ENCODE measurements at places on chromosomes 6 and 20.

DNA sequence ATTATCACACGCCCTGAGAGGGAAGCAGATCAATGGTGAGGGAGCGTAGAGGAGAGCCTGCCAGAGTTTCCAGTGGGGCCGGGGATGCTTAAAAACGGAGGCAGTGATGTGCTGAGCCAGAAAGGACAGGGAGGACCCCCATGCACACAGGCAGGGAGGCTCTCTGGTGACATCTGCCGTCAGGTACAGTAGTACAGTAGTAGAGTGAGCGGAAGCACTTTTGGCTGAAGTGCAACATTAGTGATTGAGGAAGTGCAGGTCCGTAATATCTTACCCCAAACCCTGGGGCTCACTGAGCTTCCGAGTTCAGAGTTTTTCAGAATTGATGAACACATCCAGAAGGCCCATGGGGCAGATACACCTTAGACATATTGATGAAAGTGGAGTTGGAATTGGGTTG lies 42.1 kb downstream of the GFRA4 start:
- no peak for DNase-seq

DNA sequence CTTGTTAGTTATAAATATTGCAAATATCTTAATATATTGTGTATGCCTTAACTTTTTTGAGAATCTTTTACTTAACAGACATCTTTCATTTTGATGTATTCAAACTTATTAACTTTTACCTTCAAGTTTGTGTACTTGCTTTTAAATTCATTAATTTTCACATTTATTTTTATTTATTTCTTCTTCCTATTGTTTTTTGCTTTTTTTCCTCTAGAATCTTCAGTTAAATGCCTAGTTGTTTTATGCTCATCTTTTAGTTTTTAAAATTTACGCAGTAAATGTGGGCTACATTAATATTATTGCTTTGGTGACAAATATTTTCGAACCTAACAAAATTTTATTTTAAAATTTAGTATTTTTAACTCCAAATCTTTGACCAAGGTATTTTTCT lies 89.0 kb downstream of the TNFAIP3 start:
- DNase-seq = no peak

GRCh38 chr20:20677186-20677585 lies 35.3 kb downstream of the RALGAPA2 start:
- DNase-seq = no peak

DNA sequence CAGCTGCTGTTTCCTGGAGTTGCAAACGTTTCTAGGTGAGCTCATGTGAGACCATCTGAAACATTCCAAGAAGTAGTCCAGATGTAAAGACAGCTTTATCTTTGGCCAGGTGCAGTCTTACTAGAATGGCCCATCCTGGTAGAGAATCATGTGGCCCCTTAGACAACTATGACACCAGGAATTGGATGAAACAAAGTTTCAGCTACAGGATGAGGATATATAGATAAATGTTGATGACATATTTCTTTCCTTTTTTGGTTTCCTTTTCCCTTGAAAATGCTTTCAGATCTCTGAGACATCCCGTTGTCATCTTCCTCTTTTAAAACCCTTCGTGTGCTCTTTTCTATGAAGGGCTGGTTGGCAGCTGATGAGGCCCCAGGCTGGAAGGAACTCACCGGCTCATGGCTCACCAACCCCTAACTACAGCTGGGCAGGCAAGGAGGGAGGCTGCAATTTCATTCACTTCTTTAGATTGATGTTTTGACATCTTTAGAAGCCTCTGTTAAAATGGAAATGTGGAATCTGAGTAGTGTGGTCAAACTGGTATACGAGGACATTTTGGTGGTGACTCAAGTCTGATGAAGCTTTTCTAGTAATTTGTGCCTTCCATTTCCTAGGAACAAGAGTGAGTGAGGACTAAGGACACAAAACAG lies 167.9 kb upstream of the TNFAIP3 start:
- no peak for DNase-seq

- DNase-seq = no peak
Observed at GRCh38 chr6:91970700-91971099, 1383.8 kb upstream of the MAP3K7 start.

- no peak for DNase-seq
Observed at GRCh38 chr20:64171211-64171610, 7.0 kb downstream of the MYT1 start.

DNA sequence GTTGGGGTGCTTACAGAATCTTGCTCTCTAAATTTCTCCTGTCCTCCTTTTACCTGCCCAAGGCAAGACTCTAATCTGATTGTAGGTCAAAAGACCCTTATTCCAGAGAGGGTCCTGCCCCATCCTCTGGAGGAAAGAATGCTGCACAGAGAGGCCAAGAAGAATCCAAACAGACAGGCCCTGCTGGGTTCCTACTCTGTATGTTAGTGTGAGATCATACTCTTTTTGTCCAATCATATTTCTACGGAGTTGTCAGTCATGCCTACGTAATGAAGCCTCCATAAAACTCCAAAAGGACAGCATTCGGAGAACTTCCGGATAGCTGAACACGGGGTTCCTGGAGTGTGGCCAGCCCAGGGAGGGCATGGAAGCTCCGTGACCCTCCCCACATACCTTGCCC lies 50.5 kb downstream of the VEGFA start:
- no peak for DNase-seq

DNA sequence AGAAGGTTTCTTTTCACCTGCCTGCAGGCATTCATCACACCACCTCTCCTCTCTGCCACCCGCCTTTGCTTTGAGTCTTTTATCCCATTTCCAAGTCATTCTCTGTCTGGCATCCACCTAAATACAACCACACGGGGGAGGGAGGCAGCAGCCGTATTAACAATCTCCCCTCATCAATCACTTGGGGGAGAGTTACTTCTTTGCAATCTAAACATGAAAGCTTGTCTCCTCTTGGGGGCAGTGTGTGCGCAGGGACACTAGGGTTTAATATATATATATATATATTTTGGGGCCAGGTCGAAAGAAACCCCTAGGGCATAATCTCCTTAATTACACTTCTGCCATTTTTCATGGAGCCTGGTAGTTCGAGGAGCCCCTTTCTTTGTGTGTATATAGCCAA lies 214.5 kb downstream of the TSHZ2 start:
- no peak for DNase-seq

DNA sequence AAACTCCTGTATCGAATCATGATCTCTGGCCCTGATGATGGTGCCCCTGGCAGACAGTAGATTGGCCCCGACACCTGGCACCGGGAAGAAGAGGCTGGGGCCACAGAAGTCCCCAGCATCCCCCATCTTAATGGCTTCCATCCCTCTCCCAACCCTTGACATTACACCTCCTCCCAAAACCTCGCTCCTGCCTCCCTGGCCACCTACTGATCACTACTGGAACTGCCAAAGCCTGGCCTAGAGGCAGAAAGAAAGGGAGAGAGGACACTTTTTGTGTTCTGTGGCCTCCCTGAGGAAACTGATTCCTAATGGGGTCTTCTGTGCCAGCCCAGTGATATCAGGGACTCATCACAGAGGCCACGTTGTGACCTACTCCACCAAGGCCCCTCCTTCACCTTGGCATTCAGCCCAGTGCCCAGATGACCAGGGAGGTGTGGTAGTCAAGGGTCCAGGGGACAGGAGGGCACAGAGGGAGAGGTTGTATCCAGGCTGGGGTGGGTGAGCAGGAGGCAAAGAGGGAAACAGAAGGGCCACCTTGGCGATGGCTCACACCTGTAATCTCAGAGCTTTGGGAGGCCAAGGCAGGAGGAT lies 6.1 kb downstream of the C20orf173 start:
- DNase-seq = no peak

DNA sequence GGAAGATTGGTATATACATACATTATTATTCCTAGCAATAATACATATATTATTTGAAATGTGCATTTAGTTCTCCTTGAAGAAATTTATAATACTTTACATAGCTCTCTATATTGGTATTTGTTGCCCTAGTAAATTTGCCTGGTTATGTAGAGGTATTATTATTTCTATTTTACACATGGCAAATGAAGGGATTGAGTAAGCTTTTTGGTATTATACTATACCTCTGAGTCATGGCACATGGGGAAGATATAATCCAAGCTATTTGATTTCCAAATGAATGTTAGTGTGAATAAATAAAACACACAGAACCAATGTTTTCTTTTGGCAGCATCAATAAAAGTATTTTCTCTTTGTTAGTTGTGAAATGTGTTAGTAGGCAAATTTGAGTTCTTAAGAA lies 409.6 kb upstream of the SLC35B3 start:
- no peak for DNase-seq

DNA sequence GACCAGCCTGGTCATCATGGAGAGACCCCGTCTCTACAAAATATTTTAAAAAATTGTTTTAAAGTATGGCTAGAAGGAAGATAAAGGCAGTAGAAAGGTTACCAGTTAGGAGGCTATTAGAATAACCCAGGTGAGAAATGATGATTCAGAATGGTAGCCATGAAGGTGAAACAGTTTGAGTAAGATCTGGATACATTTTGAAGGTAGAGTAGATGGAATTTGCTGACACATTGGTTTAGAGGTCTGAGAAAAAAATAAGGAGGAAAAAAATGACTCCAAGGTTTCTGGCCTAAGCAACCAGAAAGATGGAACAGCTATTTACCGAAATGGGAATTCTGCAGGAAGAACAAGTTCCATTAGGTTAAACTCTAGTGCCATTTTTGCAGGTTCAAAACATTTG lies 167.9 kb upstream of the TAB2 start:
- DNase-seq = no peak

GRCh38 chr6:160955508-160956295 lies 35.9 kb upstream of the MAP3K4 start:
- no peak for DNase-seq

DNA sequence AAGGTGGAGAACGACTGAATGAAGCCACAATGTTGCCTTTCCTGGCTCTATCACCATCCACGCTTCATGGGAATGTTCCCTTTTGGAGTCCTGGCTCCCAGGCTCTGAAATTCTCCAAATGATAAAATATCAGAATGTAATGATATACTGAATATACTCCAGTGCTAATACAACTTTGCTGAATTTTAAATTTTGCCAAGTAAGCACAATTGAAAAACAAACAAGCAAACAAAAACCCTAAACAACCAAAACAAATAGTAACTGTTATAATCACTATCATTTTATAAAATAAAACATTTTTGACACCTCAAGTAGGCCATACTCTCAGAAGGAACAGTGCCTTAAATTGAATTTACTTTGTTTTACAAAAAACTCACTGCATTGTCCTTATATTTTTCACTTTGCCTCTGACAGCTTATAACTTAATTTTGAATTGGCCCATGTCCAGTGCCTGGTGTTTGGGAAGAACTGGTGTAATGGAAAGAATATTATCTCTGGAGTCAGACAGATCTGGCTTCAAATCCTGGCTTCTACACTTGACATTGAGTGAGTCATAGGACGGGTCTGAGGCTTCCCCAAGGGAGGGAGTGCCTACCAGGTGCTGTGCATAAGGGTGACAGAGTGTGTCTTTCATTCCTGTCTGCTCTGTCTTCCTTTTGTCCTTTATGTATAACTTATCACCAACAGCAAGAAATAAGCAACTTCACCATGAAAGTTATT lies 698.3 kb downstream of the EPM2A start:
- no peak for DNase-seq

DNA sequence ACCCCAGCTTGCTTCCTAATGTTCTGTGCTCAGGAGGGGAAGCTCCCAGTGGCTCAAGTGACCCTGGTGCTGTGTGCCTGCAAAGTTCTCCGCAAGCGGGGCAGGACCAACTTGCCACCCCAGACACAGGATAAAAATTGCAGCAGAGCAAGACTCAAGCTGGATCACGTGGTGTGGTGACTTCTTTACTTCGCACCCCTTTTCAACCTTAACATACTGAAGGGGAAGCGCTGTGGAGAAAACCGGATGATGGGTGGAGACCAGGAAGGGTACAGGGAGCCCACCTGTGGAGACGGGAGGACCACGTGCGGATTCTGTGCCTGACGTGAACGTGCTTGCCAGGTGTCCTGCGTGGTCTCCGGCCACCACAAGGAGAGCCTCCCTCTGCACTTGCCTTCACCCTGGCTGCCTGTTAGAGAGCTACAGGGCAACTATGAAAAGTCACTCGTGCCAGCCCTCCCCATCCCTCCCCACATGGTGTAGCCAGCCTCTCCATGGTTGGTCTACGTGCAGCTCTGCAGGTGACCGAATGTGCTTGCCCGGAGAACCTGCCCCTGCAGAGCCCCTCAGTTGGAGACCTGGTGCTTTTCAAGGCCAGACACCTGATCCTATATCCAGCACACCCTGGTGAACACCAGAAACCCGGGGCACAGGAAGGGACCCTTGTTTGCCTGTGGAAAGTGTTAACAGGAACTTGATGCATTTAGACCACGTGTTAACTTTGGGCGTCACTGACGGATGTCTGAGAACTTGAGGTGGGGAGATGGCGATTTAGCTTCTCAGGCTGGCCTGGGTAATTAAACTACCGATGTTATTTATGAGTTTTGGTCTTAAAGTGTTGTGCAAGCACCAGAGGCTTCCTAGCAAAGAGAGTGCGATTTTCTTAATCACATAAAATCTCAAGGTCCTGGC lies 23.9 kb upstream of the DACT2 start:
- DNase-seq = no peak

DNA sequence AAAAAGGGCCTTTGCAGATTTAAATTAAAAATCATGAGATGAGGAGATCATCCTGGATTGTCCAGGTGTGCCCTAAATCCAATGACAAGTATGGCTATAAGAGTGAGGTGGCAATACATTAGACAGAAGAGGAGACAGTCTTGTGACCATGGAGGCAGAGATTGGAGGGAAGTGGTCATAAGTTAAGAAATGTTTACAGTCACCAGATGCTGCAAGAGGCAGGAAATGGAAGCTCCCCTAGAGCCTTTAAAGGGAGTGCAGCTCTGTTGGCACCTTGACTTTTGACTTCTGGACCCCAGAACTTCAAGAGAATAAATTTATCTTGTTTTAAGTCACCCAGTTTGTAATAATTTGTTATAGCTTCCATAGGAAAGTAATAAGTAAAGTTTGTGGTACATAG lies 61.1 kb downstream of the HMGN3 start:
- no peak for DNase-seq

- DNase-seq = no peak
Observed at GRCh38 chr6:8269872-8270454, 165.4 kb downstream of the SLC35B3 start.

DNA sequence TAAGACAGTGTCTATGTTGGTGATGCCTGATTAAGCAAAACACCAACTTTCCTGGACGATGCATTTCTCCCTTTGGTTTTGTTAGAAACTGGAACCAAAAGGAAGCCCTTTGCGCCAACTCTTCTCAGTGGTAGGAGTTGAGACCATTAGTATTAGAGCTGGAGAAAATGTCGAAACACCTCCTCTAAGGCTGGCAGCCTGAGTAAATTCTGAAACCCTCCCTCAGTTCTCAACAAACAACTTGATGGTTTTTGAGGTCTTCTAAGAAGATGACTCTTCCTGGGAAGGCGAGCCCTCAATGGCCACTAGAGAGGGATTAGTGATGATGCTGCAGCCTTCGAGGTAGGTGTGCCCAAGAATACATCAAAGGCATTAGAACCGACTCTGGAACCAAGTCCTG lies 78.4 kb upstream of the CCN6 start:
- no peak for DNase-seq

- DNase-seq = no peak
Observed at GRCh38 chr6:41670703-41671360, 32.6 kb downstream of the MDFI start.

GRCh38 chr6:68915586-68915985 lies 280.5 kb downstream of the ADGRB3 start:
- DNase-seq = no peak

- DNase-seq = no peak
Observed at GRCh38 chr6:1383729-1384548, 5.4 kb upstream of the FOXF2 start.

GRCh38 chr6:155270561-155271091 lies 6.8 kb downstream of the CLDN20 start:
- peak; percentile 20 for DNase-seq

Measured in C1 segment of cervical spinal cord (tissue), 14 donors.